ENCODE measurements at places on chromosomes 7 and 10.

DNA sequence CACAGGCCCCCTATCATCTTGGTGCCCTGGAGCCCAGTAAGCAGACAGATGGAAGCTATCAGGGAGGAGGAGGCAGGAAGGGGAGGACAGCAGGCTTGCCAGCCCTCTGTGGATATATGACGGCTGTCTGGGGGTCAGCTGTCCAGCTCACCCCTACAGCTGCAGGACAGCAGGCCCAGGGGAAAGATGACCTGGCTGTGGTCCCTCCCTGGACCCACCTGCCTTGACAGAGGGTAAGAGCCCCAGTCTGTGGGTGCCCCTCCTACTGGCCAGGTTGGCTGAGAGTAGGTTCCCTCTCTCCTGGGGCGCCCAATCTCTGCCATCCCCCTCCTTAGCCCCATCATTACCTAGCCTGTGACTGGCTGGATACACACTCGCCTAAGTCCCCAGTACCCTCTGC, 62.5 kb downstream of the C10orf143 start:
- DNase-seq = no peak

DNA sequence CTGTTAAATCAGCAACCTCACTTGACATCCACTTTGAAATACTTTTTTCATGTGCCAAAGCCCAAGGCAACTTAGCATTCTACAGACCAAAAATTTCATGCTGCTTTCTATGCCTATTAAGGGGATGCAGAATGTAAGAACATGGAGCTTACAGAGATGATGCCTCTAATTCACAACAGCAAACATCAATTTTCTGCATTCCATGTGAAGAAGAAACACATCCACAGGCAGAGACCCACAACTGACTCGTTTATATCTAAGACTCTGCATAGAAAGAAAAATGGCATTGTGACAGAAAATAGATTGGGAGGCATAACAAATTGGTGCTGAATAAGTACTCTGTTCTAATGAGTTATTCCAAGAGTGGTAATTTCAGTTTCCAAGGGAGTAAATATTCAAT, 107.6 kb downstream of the SGMS1 start:
- DNase-seq = no peak

- no peak for DNase-seq
Measured at GRCh38 chr10:16856567-16856966, 39.3 kb upstream of the RSU1 start.

DNA sequence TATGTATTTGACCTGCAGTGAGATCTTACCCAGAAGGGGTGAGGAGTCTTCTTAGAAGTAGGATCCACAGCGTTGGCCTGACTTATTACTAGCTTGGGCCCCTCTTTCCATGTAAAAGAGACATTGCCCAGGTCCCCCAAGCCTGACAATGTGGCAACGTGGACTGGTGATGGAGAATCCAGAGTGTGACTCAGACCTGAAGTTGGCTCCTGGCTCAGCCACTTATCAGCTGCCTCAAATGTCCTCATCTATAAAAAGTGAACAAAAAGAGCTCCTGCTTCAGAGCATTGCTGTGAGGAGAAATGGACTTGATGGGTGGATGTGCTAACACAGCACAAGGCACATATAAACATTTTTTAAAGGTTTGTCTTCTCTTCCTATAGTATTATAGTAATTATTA, 35.4 kb upstream of the TECTB start:
- no peak for DNase-seq

DNA sequence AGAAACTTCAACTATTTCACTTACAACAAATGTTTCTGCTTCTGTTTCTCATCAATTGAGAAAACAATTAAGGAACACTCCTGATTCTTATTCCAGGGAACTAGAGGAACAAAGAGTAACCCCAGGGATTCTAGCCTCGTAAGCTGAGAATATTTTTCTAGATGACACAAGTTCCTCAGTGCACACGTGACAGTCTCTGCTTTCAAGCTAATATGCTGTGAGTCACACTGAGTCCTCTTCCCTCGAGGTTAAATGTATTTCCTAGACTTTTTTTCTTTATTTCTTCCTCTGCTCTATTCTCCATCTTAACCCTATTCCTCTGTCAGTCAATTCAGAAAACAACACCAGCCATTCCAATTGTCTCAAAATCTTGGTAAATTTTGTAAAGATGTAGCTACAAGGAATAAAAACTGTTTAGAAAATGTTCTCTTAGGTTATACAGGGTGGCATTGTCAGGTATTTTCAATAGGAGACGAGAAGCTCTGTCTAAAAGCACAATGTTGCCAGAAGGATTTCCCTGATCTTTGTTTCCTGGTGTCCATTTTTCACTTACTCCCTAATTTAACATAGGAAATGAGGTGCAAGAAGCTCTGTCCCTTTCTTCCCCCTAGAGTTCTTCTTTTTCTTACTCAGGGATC, 5.8 kb upstream of the C1GALT1 start:
- DNase-seq = no peak

DNA sequence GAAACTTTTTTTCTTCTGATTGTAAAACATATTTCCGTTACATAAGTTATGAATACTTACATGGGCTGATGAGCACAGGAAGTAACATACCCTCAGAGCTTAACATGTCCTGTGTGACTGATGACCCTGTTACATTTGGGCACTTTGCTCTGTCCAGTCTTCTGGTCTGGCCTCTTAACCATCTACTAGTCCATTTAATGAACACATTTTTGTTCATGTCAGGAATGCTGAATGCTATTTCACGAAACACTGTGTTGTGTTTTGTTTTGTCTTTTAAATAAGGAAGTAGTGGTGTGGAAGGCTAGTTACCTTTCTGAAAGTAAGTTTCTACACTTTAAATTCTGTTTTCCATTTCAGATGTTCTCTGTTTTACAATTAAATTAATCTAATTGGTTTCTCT, 77.7 kb downstream of the RBM33 start:
- DNase-seq = no peak

DNA sequence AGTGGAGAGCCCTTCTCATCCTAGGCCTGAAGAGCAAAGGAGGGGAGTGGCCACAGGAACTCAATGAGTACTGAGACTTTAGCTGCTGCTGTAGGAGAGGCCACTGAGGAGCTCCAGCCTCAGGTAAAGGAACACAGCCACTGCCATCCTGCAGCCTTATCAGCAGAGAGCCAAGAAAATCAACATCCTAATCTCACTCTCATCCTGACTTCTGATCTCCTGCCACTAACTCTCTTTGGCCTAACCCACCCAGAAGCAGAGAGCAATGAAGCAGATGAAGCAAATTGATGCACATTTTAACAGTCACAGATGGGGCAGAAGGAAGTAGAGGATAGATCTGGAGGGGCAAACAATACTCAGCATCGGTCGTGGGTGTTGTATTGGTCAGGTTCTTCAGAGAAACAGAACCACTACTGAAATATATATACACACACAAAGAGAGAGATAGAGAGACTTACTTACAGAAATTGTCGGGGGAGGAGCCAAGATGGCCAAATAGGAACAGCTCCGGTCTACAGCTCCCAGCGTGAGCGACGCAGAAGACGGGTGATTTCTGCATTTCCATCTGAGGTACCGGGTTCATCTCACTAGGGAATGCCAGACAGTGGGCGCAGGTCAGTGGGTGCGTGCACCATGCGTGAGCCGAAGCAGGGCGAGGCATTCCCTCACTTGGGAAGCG, 297.6 kb downstream of the MTERF1 start:
- no peak for DNase-seq

- no peak for DNase-seq
Measured at GRCh38 chr10:70418229-70418628, 14.3 kb downstream of the EIF4EBP2 start.

DNA sequence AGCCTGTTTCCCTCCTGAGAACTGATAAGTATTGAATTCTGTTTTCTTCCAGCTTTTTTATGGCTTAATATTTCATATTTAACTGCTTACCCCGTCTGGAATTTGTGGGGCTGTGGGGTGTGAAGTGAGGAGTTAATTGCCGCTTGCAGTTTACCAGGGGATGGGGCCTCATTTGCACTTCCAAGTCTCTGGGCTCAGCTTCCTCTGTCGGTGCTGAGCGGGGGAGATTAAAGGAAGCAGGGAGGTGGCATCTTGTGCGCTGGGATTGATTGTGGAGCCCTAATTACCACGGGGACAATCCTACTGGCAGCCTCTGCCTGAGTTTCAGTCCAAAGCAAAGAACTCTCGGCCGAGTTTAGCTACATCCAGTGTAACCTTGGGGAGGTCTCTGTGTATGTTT, 33.4 kb downstream of the ELFN1 start:
- no peak for DNase-seq

GRCh38 chr10:16689227-16689626, 128.0 kb downstream of the RSU1 start:
- DNase-seq = no peak

DNA sequence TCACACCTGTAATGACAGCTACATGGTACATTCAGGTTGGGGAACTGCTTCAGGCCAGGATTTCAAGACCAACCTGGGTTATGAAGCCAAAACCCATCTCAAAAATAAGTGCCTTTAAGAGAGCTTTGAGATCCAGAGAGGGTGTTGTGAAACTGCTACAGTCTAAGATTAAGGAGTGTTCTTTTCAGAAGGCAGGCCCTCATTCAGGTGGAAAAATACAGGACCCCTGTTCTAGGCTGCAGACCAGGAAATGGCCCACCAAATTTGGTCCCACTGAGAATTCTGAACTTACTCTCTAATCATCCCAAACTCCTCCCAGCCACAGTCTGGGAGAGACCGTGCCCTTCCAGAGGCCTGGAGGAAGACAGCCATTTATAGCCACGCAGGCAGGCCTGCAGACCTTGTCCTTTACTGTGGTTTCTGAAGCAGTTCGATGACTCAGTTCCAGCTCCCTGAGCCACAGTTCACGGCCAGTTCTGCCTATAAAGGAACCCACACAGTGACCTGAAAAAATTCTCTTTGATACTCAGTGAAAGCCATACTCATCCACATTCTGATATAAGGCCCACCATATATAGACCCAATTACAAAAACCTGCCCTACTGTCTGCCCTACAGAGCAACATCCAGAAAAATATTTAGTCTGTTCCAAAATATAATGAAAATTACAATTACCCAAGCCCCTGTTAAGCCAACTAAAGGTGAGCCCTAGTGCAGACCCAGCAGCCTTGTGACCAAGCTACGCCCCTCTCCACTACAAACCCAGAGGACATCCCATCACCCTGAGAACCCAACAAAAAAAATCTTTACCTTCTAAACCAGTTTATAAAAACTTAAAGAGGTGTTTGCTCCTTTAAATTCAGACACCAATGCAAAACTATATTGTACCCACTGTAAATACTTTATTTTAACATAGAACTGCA, 21.2 kb downstream of the ZNF680 start:
- DNase-seq = peak; percentile 33

GRCh38 chr10:128062881-128063563, 63.2 kb downstream of the MKI67 start:
- DNase-seq = no peak

- DNase-seq = no peak
Measured at GRCh38 chr10:123101872-123102271, 33.9 kb upstream of the HMX3 start.

DNA sequence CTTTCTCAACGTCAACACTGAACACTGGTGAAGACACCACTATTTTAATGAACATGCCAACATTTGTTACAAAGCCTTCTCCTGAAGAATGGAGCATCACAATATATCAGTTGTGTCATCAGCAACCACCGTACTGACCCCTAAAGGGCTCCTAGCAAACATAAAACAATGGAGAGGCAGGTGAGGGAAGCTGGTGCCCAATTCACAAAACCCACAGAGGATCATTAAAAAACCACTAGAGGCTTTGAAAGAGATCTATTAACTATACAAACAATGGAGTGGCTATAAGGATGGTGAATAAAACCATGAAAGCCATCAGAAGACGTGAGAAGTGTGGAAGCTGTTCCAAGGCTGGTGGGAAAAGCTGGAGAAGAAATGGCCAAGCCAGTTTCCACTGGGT, 150.8 kb downstream of the FAM107B start:
- no peak for DNase-seq

- DNase-seq = no peak
Measured at GRCh38 chr7:131320603-131321002, 7.1 kb upstream of the MKLN1 start.

DNA sequence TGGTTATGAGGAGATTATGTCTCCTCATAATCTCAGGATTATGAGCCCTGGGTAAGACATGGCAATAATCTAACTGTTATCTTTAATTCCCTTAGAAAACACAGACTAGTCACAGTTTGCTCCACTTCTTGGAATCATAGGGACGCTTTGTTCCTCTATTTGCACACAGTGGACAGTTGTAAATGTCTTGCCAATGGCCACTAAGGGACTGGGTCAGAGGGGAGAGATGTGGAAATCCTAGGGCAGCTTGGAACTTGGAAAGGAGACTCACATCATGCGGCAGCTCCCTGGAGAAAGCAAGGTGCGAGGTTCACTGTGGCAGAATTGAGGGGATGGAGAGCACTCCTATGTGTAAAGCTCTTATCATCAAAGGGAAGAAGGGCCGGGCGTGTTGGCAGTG, 266.1 kb downstream of the PRPF18 start:
- DNase-seq = no peak

GRCh38 chr10:91953600-91954160, 30.1 kb downstream of the BTAF1 start:
- DNase-seq = no peak

- DNase-seq = no peak
Measured at GRCh38 chr7:157597562-157597961, 260.8 kb downstream of the DNAJB6 start.

- no peak for DNase-seq
Measured at GRCh38 chr10:58757352-58758065, 244.8 kb downstream of the BICC1 start.

Data from T1000 (cell line).